ENCODE measurements at places on chromosomes 2 and 18.

- DNase-seq, result no peak
Observed at GRCh38 chr2:135532581-135532980, 1.3 kb downstream of the R3HDM1 start.

DNA sequence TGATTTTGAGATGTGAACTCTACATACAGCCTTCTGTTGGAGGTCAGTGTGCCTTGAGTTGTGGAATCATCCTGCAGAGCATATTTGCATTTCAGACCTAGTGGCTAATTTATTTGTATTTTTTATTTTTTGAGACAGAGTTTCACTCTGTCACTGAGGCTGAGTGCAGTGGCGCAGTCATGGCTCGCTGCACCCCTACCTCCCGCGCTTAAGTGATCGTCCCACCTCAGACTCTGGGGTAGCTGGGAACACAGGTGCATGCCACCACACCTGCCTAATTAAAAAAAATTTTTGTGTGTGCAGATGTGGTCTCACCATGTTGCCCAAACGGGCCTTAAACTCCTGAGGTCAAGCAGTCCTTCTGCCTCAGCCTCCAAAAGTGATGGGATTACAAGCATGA, 104.4 kb downstream of the ASXL3 start:
- DNase-seq, result no peak

GRCh38 chr2:144230448-144231085, 289.4 kb downstream of the ZEB2 start:
- DNase-seq, result no peak

DNA sequence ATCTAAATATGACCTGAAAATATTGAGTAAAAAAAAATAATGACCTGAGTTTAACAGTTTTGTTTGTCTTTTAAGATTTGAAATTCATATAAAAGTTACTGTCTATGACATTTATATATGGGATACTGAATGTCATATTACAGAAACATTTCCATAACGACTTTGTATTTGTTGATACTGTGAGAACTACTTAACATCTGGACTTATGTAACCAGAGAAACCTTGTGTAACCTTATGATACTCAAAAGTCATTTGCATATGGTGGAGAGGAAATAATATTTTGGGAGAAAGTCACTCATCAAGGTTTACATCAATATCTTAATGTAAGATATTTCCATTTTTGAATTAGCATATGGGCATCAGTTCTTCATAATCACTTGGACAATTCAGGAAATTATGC, 12.6 kb downstream of the MFSD6 start:
- no peak for DNase-seq

- DNase-seq, result no peak
Observed at GRCh38 chr2:65231892-65232477, 4.4 kb downstream of the ACTR2 start.
